ENCODE measurements at places on chromosomes 16 and 17.

DNA sequence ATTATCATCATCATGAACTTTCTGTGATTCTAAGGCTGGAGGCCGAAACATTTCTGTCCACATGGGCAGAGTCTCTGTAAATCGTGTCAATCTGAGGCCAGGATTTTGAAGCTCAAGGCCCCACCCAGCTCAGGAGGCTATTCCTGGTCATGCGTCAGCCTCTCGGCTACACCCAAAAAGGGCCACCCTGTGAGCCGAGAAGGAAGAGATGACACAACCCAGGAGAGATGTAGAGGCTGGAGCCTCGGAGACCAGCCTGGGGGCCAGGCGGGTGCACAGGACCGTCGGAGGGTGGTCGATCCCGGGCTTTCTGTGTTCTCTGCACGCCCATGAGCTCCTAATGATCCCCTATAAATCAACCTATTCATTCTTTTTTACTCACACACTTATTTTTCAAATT, 1.1 kb upstream of the CACNG1 start:
- H3K27me3 ChIP-seq, result no peaks in the 10 kb centered on the region
- no peaks in the 10 kb centered on the region for H3K4me1 ChIP-seq
- no peak overlapping the region for H3K27ac ChIP-seq
- no peaks in the 10 kb centered on the region for H3K36me3 ChIP-seq
- DNase-seq, result no peak

DNA sequence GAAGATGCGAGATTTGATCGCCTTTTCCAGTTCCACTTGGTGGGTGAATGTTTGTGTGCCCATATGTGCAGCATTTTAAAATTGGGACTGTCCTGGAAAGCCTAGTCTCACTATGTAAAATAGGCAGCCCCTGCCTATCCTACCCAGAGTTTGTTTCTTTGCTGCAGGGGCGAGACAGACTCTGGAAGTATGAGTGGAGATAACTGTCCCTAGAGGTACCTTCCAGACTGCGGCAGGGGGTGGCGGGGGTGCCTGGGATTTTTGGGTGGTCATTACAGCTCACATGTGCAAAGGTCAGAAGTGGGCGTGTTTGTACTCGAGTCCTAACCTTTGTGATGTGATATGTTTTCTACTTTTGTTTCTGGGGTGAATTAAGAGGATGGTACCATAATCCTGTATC, 36.6 kb downstream of the MPRIP start:
- H3K36me3 ChIP-seq, result no peaks in the 10 kb centered on the region
- no peak overlapping the region for H3K27ac ChIP-seq
- no peaks in the 10 kb centered on the region for H3K27me3 ChIP-seq
- DNase-seq, result peak; percentile 43

GRCh38 chr17:17971431-17972125, 622 bp downstream of the TOM1L2 start:
- peak overlapping the region; percentile 98 for H3K27ac ChIP-seq
- H3K27me3 ChIP-seq, result no peaks in the 10 kb centered on the region
- H3K4me3 ChIP-seq, result peak overlapping the region; percentile 84
- H3K4me1 ChIP-seq, result peaks cover 12% of the 10 kb centered on the region

DNA sequence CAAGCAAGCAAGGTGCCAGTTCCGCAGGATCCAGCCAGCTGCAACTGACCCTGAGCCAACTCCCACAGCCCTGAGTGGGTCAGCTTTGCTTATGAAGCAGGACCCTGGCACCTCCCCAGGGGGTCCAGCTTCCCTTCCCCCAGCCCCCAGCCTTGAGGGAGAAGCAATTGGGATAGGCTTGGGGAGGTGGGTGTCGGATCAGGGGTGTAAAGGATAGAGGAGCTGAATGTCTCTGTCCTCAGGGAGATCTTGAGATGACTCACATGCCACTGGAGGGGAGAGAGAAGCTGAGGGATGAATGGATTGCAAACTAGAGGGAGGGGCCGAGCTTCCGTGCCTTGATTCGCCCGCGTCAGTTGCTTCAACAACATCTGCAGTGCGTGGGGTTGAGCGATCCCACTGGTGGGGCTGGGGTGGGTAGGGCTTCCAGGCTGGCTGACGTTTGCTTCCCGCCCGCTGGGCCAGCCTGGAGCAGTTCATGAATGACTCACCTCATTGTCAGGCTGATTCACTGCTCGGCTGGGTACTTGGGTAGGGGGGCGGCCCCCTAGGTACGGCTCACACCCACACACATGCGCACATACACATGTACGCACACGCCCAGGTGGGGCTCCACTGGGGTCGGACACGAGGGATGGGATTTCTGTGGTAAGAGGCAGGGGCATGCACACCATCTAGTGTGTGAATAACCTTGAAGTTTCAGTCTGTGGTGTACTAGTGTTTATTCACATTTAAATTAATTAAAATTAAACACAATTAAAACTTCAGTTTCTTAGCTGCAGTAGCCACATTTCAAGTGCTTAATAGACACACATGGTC, 3.6 kb upstream of the HROB start:
- H3K27ac ChIP-seq, result peak overlapping the region; percentile 42
- H3K27me3 ChIP-seq, result no peaks in the 10 kb centered on the region

DNA sequence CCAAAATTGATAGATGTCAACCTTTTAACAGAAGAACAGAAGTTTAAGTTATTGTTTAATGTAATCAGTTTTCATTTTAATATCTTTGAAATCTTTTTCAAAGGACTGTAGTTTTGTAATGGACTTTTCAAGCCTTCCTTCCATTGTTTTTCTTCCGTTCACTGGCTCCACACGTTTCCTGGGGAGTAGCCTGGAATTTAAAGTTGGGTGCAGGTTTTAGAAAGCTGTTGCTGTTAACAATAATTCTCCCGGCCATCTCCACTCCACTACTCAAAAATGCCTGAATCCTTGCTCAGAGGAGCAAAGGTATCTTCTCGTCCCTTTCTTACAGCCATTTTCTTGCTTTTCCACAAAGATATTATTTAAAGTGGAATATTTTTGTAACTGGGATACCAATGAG, 4.7 kb upstream of the COQ7 start:
- no peak overlapping the region for H3K4me3 ChIP-seq
- H3K27ac ChIP-seq, result no peak overlapping the region
- DNase-seq, result no peak
- no peaks in the 10 kb centered on the region for H3K27me3 ChIP-seq
- H3K36me3 ChIP-seq, result no peaks in the 10 kb centered on the region

GRCh38 chr17:74745548-74746177, 2.8 kb upstream of the NHERF1 start:
- no peak for DNase-seq
- H3K4me3 ChIP-seq, result no peak overlapping the region
- H3K4me1 ChIP-seq, result peaks cover 4% of the 10 kb centered on the region
- H3K36me3 ChIP-seq, result no peaks in the 10 kb centered on the region

- no peaks in the 10 kb centered on the region for H3K36me3 ChIP-seq
- no peaks in the 10 kb centered on the region for H3K27me3 ChIP-seq
- peak; percentile 33 for DNase-seq
- no peak overlapping the region for H3K4me3 ChIP-seq
These were observed 4.8 kb downstream of the GSG1L2 start for GRCh38 chr17:9817086-9817485.

- H3K36me3 ChIP-seq, result peaks cover 6% of the 10 kb centered on the region
- peak overlapping the region; percentile 71 for H3K27ac ChIP-seq
- peak; percentile 49 for DNase-seq
- H3K4me1 ChIP-seq, result no peaks in the 10 kb centered on the region
- no peaks in the 10 kb centered on the region for H3K27me3 ChIP-seq
These were observed 8.9 kb upstream of the RAPGEFL1 start for GRCh38 chr17:40168262-40168832.

GRCh38 chr16:28975158-28975599, 601 bp downstream of the SPNS1 start:
- no peaks in the 10 kb centered on the region for H3K4me1 ChIP-seq
- peak overlapping the region; percentile 86 for H3K27ac ChIP-seq
- DNase-seq, result no peak

DNA sequence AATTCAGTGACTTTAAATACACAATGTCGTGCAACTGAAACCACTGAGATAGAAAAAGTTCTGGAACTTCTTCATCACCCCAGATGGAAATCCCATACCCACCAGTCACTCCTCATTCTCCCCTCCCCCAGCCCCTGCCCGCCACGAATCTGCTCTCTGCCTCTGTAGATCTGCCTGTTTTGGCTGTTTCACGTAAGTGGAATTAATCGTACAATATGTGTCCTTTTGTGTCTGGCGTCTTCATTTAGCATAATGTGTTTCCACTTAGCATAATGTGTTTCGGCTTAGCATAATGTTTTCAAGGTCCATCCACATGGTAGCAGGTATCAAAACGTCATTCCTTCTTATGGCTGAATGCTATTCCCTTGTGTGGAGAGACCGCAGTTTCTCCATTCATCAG, 3.5 kb upstream of the SPPL2C start:
- H3K36me3 ChIP-seq, result no peaks in the 10 kb centered on the region
- H3K27ac ChIP-seq, result no peak overlapping the region
- H3K4me1 ChIP-seq, result no peaks in the 10 kb centered on the region
- H3K4me3 ChIP-seq, result no peak overlapping the region

- H3K27me3 ChIP-seq, result no peaks in the 10 kb centered on the region
- no peaks in the 10 kb centered on the region for H3K4me1 ChIP-seq
- no peak overlapping the region for H3K27ac ChIP-seq
- no peak for DNase-seq
- no peak overlapping the region for H3K4me3 ChIP-seq
These were observed 6.0 kb downstream of the NXPH3 start for GRCh38 chr17:49581648-49581998.

GRCh38 chr17:80151333-80151732, 4.4 kb upstream of the EIF4A3 start:
- no peak for DNase-seq
- no peak overlapping the region for H3K4me3 ChIP-seq
- no peaks in the 10 kb centered on the region for H3K27me3 ChIP-seq

DNA sequence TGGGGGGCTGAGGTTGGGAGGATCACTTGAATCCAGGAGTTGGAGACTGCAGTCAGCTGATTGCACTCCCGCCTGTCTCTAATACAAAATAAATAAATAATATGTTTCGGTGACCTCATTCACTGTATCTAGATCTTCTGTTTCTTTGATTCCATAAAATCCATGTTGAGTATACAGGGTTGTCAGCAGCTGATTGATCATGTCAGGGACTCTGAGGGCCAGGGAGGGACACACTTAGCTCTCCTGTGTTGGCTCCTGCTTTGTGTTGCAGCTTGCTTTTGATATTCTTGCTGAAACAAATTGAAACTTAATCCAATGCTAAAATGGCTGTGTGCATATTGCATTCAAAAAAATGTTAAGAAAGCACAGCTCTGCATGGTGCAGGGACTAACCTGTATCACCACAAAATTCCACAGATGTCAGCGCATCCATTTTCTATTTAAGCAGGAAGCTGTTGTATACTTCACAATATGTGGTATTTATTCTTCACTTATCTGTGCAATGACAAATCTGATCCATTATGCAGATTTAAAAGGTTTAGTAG, 454.5 kb downstream of the CDH11 start:
- no peaks in the 10 kb centered on the region for H3K27me3 ChIP-seq
- no peaks in the 10 kb centered on the region for H3K36me3 ChIP-seq
- H3K4me3 ChIP-seq, result no peak overlapping the region
- no peak overlapping the region for H3K27ac ChIP-seq
- no peak for DNase-seq
- no peaks in the 10 kb centered on the region for H3K4me1 ChIP-seq

DNA sequence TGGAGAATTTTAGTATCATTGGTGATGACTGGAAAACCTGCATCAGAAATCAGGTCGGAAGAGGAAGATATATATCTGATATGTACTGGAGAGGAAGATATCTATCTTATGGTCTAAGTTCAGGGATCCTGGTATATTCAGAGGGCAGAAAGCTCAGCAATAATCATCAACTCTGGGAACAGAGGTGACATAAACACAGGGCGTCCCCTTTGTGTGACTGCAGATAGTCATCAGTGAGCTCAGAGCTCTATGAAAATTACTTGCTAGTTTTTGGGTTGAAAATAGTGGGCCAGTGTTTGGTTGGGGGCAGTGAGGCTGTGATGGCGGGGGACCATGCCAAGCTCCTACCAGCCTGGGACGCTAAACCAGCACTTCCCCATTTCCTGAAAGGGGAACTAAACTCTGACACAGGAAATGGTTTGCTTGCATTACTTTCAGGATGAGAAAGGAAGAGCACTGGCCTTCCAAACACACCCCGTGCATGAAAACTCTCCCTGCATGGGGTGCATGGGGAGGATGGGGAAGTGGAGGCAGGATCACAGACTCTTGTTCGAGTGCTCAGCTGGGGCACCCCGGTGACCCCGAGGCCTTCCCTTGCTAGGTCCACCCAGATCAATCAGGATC, 15.8 kb downstream of the NOD2 start:
- H3K27ac ChIP-seq, result no peak overlapping the region
- H3K27me3 ChIP-seq, result no peaks in the 10 kb centered on the region
- H3K36me3 ChIP-seq, result no peaks in the 10 kb centered on the region

- peak; percentile 91 for DNase-seq
- H3K4me1 ChIP-seq, result no peaks in the 10 kb centered on the region
- H3K27me3 ChIP-seq, result no peaks in the 10 kb centered on the region
- peak overlapping the region; percentile 40 for H3K4me3 ChIP-seq
- H3K27ac ChIP-seq, result peak overlapping the region; percentile 91
These were observed 939 bp downstream of the BCL6B start for GRCh38 chr17:7023576-7024401.

Data from breast epithelium (tissue), 4 donors.